ENCODE measurements at places on chromosomes 16 and 17.

DNA sequence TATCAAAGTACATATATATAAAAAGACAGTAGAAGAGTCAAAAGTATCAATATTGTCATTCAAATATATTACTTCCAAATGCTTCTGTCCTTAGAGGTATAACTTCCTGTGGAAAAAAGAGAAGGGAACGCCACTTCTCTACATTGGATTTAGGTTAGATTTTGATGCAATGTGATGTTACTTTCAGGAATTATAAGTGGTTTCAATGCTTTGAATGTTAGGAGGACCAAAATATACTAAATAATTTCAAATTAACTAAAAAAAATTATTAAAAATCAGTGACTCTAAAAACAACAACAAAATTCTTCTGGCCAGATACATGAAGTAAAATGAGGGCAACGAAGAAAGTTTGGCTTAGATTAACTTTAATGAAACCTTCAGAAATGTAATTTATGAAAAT lies 88.0 kb downstream of the BRIP1 start:
- no peaks in the 10 kb centered on the region for H3K27me3 ChIP-seq
- no peak overlapping the region for H3K27ac ChIP-seq
- no peak for DNase-seq

GRCh38 chr16:30063893-30064728 lies 1.4 kb upstream of the ALDOA start:
- H3K4me3 ChIP-seq, result peak overlapping the region; percentile 98
- H3K4me1 ChIP-seq, result peaks cover 38% of the 10 kb centered on the region
- no peak for DNase-seq
- H3K27ac ChIP-seq, result peak overlapping the region; percentile 95
- H3K27me3 ChIP-seq, result no peaks in the 10 kb centered on the region

GRCh38 chr17:61508912-61509311 lies 56.7 kb downstream of the TBX4 start:
- no peaks in the 10 kb centered on the region for H3K27me3 ChIP-seq
- H3K4me3 ChIP-seq, result no peak overlapping the region
- H3K36me3 ChIP-seq, result no peaks in the 10 kb centered on the region
- peaks cover 6% of the 10 kb centered on the region for H3K4me1 ChIP-seq

DNA sequence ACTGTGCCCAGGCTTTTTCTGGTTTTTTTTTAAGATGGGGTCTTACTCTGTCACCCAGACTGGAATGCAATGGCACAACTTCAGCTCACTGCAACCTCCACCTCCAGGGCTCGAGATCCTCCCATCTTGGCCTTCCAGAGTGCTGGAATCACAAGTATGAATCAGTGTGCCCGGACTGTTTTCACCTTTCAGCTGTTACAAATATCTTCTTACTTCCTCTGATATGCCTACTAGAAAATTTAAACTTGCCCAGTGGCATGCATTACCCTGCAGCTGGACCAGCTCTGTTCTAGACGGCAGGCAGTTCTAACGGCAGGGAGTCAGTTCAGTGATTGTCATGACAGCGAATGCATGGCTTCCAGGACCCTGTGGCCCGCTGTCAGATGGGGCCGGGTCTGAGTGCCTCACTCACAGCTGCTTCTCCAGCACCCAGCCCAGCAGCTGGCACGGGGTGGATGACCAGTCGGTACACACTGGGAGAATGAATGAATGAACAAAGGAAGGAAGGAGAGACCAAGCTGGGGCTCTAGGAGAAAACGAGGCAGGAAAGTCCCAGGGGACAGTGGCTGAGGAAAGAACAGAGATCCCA lies 28.0 kb upstream of the LITAF start:
- no peak overlapping the region for H3K4me3 ChIP-seq
- H3K27me3 ChIP-seq, result no peaks in the 10 kb centered on the region
- no peak for DNase-seq
- H3K4me1 ChIP-seq, result peaks cover 10% of the 10 kb centered on the region
- H3K27ac ChIP-seq, result no peak overlapping the region
- no peaks in the 10 kb centered on the region for H3K36me3 ChIP-seq

DNA sequence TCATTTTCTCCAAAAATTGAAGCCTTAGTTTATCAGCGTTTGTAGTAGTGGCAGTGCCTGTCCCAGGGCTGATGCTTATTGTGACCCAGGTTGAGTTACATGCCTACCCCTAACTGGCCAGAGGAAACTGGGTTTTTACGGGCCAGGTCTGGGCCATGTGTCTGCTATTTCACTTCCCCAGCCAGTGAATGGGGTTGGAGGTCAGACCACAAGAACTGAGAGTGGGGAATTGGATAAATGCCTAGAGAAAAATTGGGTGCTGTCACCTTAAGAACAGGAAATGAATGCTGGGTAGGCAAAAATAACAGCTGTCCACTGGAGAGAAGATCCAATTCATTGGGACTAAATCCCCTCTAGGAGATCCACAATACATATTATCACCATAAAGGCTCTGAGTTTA lies 5.2 kb downstream of the ADPRM start:
- peaks cover 25% of the 10 kb centered on the region for H3K4me1 ChIP-seq
- H3K27me3 ChIP-seq, result no peaks in the 10 kb centered on the region
- H3K27ac ChIP-seq, result no peak overlapping the region
- no peak overlapping the region for H3K4me3 ChIP-seq
- peaks cover 3% of the 10 kb centered on the region for H3K36me3 ChIP-seq

DNA sequence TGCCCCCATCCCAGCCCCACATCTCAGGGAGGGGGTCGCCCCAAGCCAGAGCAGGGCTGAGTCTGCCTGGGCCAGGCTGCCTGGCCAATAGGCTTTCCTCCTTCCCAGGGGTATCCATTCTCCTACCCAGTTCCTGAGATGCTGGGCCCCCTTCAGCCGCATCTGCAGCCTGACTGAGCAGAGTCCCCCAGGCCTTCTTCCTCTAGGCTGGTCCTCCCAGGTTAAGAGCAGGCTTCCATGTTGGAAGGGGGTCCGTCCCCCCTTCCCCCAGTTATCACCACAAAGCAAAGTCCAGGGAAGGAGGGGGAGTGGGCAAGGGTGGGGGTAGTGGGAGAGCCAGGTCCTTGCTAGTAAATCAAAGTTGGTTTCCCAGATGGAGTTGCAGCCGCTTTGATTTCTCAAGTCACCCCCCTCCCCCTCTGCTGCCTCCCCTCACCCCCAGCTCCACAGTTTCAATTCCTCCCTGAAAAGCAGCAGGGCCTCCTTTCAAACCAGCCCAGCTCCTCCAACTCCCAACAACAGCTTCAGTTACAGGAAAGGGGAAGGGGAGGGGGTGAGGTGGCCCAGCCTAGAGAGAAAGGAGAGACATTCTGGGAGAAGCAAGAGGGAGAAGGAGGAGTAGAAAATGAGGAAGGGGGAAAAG lies 9.5 kb upstream of the FZD2 start:
- H3K27ac ChIP-seq, result peak overlapping the region; percentile 96
- peaks cover 86% of the 10 kb centered on the region for H3K4me1 ChIP-seq
- peak overlapping the region; percentile 54 for H3K4me3 ChIP-seq
- no peaks in the 10 kb centered on the region for H3K36me3 ChIP-seq

DNA sequence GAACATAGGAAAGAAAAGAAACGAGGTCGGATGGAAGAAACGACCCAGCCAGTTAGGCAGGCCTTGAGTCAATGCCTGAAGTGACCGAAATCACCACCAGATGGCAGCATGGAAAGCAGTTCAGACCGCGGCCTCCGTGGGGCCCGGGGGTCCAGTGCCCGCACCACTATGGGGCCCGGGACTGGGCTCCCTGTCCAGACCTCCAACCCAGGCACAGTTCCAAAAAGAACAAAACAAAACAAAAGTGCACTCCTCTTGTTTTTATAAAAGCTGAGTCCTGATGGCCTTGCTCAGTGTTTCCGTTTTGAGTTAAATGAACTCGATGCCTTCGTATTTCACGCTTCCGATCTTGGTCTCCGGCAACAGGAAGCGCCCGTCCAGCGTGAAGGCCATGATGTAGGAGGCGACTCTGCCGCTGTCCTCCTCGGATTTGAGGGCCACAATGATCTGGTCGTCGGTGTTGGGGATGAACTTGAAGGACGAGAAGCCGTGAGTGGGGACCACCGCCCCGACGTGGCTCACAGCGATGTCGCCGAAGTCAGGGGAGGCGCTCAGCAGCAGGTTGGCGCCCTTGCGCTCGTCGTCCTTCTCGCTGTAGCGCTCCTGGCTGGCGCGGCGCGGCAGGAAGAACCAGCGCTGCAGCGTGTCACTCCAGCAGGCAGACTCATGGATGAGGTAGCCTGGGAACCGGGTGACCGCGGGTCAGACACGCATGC lies 13.7 kb upstream of the LGALS3BP start:
- no peaks in the 10 kb centered on the region for H3K27me3 ChIP-seq
- H3K27ac ChIP-seq, result no peak overlapping the region
- peaks cover 5% of the 10 kb centered on the region for H3K36me3 ChIP-seq
- peak; percentile 68 for DNase-seq
- no peak overlapping the region for H3K4me3 ChIP-seq

DNA sequence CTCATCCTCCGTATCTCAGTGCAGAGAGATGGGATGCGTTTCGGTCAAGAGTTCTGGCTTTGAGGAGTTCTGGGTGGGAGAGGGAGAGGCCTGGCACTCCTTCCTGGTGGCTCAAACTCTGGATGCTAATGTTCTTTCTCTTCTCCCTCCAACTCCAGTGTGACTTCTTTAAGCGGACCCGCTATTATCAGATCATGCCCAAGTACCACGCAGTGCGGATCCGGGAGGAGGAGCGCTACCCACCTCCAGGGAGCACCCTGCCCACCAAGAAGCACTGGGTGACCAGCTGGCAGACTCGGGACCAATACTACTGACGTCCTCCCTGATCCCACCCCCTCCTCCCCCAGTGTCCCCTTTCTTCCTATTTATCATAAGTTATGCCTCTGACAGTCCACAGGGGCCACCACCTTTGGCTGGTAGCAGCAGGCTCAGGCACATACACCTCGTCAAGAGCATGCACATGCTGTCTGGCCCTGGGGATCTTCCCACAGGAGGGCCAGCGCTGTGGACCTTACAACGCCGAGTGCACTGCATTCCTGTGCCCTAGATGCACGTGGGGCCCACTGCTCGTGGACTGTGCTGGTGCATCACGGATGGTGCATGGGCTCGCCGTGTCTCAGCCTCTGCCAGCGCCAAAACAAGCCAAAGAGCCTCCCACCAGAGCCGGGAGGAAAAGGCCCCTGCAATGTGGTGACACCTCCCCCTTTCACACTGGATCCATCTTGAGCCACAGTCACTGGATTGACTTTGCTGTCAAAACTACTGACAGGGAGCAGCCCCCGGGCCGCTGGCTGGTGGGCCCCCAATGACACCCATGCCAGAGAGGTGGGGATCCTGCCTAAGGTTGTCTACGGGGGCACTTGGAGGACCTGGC lies 6.0 kb upstream of the PDK2 start:
- H3K27me3 ChIP-seq, result no peaks in the 10 kb centered on the region
- DNase-seq, result no peak
- H3K27ac ChIP-seq, result no peak overlapping the region
- H3K4me1 ChIP-seq, result peaks cover 3% of the 10 kb centered on the region
